ENCODE measurements at places on chromosomes 1 and 21.

DNA sequence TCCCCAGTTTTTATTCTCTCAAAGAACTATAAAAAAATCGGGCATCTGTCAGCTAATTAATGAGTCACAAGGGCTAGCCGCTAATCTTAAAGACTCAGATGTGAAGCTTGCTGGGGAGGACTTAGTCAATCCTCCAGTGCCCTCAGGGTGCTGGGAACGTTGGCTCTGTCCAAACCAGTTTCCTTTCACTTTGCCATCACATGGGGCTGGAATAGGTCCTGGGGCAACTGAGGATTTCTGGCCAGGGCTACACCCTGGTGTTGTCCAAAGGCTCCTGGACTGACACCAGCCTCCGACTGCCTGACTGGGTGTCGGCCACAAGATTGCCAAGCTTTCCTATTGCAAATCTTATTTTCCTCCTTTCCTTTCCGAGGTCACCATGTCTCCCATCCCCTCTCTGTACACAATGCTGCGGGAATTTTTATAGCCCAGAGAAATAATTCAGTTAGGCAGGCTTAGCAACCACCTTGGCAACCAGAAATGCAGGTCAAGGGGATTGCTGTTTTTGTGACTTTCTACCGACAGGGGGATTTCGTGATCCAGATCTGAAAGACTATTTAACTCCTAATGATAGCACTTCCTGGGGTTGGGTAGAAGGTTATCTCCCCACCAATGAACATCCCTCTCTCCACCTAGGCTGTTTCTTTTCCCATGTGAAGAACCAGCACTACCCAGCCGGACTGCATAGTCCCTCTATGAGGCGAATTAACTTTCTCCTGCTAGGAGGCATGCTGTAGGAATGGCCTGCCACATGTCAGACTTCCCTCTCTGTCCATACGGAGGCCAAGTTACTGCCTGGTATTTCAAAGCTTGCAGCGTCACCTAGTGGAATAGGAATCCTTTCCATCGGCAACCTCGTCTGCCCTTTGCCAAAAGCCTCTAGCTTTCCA lies 29.9 kb upstream of the CTBS start:
- no peak for DNase-seq

DNA sequence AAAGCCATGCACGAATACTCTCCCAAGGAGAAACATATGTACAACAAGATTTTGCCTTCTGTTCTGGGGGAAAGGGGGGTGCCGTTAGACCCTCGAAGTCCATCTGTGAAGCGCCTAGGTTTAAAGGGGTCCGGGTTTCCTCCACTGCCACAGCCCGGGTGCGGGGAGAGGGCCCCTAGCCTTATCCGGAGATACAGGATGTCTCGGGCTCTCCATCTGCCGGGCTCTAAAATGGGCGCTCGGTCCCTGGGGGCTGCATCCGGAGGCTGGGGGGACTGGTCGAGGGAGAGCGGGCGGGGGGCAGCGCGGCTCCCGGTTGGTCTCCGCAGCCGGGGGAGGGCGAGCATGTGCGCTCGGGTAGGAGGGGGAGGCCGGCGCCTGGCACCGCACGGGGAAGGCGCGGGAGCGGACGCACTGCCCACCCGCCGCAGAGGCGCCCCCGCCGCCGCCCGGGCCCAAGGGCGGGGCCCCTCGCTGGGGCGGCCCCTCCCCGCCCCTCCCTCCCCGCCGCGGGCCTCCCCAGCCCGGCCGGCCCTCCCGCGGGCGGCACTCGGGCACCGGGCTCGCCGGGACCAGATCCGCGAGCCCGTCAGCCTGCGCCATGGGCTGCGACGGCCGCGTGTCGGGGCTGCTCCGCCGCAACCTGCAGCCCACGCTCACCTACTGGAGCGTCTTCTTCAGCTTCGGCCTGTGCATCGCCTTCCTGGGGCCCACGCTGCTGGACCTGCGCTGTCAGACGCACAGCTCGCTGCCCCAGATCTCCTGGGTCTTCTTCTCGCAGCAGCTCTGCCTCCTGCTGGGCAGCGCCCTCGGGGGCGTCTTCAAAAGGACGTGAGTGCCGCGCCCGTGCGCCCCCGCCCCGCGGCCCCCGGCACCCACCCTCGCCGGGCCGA lies 63.1 kb downstream of the ELK4 start:
- DNase-seq: no peak

GRCh38 chr1:17239420-17239819 lies 9.5 kb upstream of the PADI3 start:
- no peak for DNase-seq

GRCh38 chr1:23673086-23673813 lies 18.4 kb upstream of the RPL11 start:
- no peak for DNase-seq

DNA sequence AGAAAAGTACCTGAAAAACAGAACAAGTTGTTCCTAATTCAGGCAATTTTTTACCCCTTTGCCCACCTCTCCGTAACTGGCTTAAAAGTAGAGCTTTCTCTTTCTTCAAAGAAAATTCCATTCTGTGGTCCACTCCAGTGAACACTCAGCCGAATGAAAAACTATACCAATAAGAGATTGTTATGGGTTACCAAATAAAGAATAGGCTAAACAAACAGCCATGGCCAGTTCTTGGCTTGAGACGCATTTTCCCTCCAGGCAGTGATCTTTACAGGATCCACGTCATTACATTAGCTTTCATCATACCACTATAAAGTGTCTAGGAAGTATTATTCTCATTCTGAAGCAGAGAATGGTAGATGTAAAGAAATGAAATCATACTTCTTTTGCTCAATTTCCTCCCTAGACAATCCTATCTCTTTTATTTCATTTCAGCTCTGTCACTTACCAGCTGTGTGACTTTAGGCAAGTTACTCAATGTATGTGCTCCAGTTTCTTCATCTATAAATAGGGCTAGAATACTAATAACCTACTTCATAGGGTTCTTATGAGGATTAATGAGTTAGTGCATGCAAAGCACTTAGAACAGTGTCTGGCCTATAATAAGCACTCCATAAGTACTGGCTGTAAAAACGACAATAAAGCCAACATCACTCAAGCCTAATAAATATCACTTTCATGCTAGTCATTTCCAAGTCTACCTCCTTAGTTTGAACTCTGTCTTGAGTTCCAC lies 26.5 kb upstream of the TRIM45 start:
- DNase-seq: no peak

- no peak for DNase-seq
These were observed 6.5 kb upstream of the ZZZ3 start for GRCh38 chr1:77688939-77689338.

DNA sequence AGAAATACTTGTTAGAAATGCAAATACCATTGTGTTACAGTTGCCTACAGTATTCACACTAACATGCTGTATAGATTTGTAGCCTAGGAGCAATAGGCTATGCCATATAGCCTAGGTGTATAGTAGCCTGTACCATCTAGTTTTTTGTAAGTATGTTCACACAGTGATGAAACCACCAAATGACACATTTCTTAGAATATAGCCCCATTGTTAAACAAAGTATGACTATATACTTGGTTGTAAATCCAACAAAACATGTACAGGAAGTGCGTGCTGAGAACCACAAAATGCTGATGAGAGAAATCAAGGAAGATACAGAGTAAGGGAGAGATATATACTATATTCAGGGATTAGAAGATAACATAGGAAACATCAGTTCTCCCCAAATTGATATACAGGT lies 92.2 kb downstream of the POU2F1 start:
- no peak for DNase-seq

GRCh38 chr1:19395678-19396192 lies 83.6 kb downstream of the SLC66A1 start:
- DNase-seq: no peak

- DNase-seq: peak; percentile 18
These were observed 90.8 kb downstream of the GTF2B start for GRCh38 chr1:88800382-88801051.

DNA sequence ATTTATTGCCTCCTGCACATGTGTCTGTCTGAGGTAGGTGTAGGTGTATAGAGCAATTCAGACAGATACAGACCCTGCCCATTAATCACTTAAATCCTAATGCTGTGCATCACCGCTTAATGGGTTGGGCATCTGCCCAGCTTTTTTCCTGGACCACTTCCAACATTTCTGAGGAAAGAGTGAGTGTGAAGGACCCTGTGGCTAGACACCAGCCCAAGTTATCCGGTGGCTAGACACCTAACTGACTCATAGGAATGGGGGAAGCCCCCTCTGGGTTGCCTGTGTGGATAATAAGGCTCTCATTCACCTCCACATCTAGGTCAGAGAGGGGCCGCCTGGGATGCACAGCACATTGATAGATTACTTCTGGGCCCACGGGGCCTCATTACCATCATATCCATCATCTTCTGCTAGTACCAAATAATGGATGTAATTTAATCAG lies 121.1 kb upstream of the RAVER2 start:
- DNase-seq: no peak

- no peak for DNase-seq
These were observed 75.5 kb upstream of the DYNLT5 start for GRCh38 chr1:66676613-66677298.

GRCh38 chr1:153663211-153663610 lies 4.7 kb downstream of the SNAPIN start:
- no peak for DNase-seq

- no peak for DNase-seq
These were observed 9.3 kb downstream of the GJB4 start for GRCh38 chr1:34768856-34769255.

DNA sequence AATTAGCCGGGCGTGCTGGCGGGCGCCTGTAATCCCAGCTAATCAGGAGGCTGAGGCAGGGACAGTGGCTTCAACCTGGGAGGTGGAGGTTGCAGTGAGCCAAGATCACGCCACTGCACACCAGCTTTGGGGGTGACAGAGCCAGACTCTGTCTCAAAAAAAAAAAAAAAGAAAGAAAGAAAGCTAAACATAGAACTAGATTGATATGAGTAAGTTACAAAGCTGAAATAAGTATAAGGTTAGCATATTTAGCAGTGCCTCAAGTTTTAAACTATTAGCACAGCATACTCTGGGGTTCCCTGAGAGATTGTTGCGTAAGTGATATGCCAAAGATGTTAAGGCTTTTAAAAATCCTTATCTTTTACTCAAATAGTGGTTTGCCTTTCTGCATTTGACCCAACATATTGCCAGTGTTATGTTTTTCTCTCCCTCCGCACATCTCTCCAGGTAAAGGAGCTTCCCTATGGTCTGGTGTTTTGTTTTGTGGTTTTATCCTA lies 126.1 kb downstream of the CD247 start:
- no peak for DNase-seq

- no peak for DNase-seq
These were observed 5.7 kb upstream of the ZNF697 start for GRCh38 chr1:119653839-119654170.

- no peak for DNase-seq
These were observed 14.4 kb downstream of the FHAD1 start for GRCh38 chr1:15261155-15262002.

GRCh38 chr1:35447278-35447677 lies 109.9 kb downstream of the KIAA0319L start:
- no peak for DNase-seq

GRCh38 chr1:3231826-3232225 lies 162.8 kb downstream of the PRDM16 start:
- DNase-seq: no peak

DNA sequence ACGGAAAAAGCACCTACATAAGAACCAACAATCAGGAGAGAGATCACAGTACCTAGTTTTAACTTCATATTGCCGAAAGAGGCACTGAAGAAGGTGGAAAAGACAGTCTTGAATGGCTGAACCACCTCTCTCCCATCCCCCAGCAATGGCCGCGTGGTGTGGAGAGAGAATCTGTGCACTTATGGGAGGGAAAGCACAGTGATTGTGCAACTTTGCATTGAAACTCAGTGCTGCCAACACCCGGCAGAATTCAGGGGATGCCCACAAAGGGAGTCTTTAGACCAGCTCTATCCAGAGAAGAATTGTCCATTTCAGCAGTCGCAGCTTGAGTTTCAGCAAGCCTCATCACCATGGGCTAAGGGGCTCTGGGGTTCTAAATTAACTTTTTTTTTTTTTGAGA lies 186.3 kb upstream of the USP25 start:
- no peak for DNase-seq

GRCh38 chr1:59856725-59857338 lies 42.1 kb downstream of the HOOK1 start:
- no peak for DNase-seq

- DNase-seq: no peak
These were observed 883 bp downstream of the LAMTOR2 start for GRCh38 chr1:156055281-156056048.

DNA sequence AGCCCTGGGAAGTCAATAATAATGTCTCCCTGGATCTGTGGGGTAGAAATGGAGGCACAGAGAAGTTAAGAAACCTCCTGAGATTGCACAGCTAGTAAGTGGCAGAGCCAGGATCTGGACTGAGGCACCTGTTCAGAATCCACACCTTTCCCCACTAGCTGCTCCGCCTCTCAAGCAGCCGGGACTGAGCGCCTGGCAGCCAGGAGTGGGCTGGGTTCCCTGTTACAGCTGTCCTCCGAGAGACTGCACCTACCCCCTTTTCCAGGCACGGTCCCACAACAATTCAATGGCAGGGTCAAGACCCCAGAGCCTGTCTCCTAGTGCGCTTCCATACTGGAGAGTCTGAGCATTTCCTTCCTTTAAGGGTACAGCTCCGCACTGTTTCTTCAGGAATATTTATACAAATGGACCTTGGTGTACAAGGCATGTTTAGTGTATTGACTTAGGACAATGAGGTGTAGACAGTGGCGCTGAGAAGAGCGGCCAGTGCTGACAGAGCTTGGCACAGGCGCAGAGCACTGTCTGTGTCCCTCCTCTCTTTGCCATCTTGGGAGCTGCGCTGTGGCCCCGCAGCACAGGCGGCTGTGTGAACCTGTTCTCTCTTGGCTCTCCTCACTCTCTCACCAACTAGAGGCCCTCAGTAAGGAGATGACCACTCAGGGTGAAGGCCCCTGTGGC lies 24.4 kb downstream of the GRHL3 start:
- DNase-seq: no peak

- DNase-seq: no peak
These were observed 6.0 kb downstream of the COLGALT2 start for GRCh38 chr1:184031409-184032107.

GRCh38 chr21:26519142-26519541 lies 53.9 kb downstream of the CYYR1 start:
- no peak for DNase-seq

DNA sequence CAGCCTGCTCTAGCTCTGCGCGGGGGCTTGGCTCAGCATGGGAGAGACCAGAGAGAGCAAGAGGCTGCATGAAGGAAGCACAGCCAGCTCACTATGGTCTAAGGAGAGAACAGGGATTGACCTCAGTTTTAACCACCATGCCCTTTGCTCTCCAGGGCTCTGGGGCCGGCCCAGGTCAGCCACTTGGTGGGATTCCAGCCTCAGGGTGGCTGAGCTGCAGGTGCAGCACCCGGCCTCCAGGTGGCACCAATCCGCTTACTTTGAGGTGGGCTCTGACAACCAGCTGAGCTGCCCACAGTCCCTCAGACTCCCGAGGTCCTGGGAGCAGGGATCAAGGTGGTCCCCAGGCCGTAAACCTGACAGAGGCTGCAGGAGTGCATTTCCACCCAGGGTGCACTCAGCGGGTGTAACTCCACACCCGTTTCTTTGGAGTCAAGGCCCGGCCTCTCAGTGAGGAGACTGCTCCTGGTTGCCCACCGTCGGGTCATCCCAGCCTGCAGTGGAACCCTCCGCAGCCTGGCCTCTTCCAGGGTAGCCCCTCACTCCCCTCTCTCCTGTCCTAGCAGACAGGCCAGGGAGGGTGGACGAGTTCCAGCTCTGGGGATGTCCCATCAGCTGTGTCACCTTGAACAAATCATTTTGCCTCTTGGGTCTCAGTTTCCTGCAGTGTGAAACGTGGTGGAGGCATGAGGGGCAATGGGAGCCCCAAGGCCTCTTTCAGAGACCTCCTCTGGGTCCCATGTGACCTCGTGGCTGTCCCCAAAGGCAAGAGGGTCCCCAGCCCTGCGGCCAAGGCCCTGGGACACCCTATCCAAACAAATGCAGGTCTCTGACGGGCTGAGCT lies 607 bp upstream of the LGR6 start:
- DNase-seq: peak; percentile 39

Measured in activated CD4-positive, alpha-beta T cell treated with anti-CD3 and anti-CD28 coated beads, Interleukin-2, amount 50 U/mL, for 4 hours (primary cell).